T-helper 17 cell (primary cell): ENCODE measurements at places on chromosomes 5 and 9.

DNA sequence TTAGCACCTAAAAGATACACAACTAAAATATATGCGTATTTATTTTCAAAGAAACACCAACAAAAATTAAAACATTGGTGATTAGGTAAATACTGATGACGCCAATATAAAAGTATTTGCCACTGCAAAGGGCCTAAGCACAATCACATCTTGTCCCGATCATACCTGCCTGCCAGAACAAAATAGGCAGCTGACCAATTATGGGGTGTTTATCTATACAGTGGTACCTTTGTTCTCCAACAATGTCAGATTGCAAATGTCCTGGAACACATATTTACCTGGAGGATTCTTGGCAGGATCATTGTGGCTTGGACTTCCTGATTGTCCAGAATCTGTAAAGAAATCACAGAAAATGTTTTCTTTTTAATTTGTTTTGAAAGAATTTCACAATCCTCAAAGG, 134.5 kb downstream of the NFIB start:
- no peak overlapping the region for H3K27ac ChIP-seq
- no peak overlapping the region for H3K4me3 ChIP-seq
- DNase-seq, result no peak
- H3K27me3 ChIP-seq, result no peaks in the 10 kb centered on the region

- H3K27ac ChIP-seq, result no peak overlapping the region
- no peak overlapping the region for H3K4me3 ChIP-seq
- peaks cover 2% of the 10 kb centered on the region for H3K4me1 ChIP-seq
- peaks cover 50% of the 10 kb centered on the region for H3K27me3 ChIP-seq
- H3K36me3 ChIP-seq, result peaks cover 3% of the 10 kb centered on the region
Observed at GRCh38 chr9:35549441-35549840, 55.6 kb upstream of the TESK1 start.

- peaks cover 16% of the 10 kb centered on the region for H3K27me3 ChIP-seq
- H3K27ac ChIP-seq, result no peak overlapping the region
- peaks cover 8% of the 10 kb centered on the region for H3K4me1 ChIP-seq
- no peak overlapping the region for H3K4me3 ChIP-seq
Observed at GRCh38 chr5:168324859-168325630, 33.6 kb downstream of the WWC1 start.

- DNase-seq, result no peak
- no peak overlapping the region for H3K4me3 ChIP-seq
Observed at GRCh38 chr5:170131235-170131634, 25.5 kb downstream of the FOXI1 start.
